ENCODE measurements at places on chromosomes 2 and 18.

- no peak for DNase-seq
Measured at GRCh38 chr2:240948905-240949790, 43.0 kb downstream of the CROCC2 start.

GRCh38 chr18:78977637-78978348 is 1.8 kb upstream of the SALL3 start:
- peak; percentile 15 for DNase-seq

DNA sequence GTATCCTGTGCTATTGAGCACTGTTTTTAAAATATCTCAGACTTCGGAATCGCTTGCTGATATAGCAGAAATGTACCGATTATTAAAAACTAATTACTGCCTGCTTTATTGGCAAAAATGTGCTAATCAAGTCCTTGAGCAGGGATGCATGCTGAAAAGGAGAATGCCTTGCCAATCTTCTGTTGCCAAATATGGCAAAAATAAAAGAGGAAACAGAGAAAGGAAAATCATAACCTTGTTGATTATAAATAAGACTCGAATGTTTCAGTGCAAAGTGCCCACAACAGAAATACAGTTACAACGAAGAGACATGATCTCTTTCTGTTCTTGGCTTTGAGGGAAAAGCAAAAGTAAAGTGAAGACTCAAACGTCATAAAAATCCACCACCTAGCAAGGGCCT is 248.5 kb downstream of the TMEM182 start:
- no peak for DNase-seq

DNA sequence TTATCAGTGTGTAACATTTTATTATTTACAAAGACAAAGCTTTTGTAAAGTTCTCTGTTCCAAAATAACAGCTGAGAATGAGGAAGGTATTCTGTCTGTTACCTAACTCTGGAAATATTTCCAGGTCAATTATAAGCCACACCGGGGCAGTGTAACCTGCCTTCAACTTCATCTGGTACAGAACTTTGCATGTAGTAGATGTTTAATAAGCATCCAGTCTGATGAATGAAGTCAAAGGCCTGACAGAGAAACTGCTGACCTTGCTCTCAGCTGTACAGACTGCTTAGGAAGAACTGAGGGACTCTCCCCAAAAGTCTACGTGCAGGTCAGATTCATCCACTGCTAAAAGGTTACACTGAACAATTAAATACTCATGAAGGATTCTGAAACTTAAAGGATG is 43.3 kb downstream of the WDFY1 start:
- DNase-seq, result no peak

DNA sequence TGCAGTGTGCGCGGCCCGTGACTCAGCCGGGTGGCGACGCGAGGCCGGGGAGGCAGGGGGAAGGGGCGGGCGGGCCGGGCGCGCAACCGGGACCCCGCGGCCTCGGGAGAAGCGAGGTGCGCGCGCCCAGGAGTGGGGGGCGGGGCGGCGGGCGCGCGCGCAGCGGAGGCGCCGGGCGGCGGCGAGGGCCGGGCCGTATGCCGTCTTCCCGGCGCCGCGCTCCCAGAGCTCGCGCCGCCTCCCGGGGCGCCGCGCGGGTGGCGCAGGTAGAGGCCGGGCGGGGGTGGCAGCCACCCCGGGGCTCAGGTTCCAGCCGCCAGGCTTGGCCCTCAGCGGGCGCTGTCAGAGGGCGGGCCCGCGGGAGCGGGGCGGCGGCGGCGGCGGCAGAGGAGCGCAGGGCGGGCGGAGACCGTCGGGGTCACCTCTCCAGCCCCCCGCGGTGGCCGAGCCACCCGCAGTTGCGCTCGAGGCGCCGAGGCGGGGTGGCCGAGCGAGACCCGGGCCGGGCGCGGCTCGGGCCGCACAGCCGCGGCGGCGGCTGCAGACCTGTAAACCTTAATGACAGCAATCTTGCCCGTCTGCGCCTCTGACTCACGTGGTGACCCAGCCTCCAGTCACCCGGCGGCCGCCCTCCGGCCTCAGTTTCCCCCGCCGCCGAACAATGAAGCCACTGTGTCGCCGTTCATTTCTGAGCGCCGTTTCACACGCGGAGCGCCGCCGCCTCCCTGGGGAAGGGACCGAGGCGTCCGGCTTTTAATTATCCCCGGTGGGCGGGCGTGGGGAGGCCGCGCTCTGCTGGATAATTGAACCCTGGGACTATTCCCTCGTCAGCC is 25.3 kb upstream of the SMAD7 start:
- peak; percentile 76 for DNase-seq

DNA sequence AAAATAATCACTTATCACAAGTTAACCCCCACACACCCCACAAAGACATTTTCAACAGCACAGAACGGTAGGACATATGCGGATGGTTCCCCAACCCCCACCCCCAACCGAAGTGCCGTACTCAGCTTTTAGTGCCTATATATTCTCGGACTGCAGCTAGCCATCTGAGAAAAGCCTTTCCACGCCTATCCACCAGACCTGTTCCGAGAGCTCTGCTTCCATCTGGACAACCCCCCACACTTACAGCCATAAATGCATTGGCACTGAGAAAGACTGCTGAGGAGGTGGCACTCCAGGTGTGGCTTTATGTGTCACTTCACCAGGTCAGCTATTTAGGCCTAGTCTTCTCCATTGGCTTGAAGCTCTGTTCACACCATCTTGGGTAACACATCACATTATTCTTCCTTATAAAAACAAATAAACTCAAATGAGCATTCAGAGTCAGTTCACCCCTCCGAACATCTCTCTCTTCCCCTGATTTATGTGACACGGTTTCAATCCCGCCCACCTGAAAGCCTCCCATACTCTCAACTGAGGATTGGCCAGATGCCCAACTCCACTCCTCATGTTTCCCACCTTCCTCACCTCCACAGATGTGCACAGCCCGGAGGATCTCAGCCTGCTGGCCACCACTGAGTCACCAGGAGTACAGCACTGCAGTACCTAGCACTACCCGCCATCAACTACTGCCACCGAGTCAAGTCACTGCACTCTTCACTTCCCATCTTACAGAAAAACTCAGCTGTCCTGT is 127.4 kb downstream of the CACNB4 start:
- DNase-seq, result no peak

GRCh38 chr2:217932803-217933616 is 69.8 kb downstream of the TNS1 start:
- DNase-seq, result no peak

DNA sequence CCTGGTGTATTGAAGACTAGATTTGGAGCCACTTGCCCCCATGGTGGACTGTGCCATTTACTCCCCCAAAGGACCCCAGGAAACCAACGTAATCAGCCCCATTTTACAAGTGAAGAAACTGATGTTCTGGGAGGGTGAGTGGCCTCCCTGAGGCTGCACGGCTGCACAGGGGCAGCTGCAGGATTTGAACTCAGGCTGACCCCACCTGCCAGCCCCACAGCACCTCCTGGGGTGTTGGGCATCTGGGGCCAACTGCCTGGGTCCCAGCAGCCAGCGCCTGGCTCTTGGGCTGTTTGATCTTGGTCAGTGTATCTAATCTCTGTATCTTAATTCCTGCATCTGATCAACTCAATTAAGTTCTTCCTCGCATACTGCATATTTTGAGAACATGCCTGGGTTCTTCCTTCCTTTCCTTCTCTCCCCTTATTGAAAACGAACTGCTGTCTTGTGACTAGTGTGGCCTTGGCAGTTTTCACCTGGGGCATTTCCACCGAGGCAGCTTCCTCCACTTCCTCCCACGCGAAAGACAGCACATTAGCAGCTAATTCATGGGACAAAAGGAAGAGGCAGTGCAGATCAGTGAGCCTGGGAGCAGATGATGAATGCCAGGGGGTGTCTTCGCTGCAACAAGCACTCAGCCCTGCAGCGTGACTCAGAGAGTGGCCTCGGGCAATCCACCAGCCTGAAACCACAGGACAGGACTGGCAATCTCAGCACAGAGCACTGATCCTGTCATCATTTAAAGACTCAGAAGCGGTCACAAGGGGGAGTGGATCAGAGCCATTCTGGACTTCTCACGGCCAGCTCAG is 184.1 kb upstream of the RAB12 start:
- no peak for DNase-seq

DNA sequence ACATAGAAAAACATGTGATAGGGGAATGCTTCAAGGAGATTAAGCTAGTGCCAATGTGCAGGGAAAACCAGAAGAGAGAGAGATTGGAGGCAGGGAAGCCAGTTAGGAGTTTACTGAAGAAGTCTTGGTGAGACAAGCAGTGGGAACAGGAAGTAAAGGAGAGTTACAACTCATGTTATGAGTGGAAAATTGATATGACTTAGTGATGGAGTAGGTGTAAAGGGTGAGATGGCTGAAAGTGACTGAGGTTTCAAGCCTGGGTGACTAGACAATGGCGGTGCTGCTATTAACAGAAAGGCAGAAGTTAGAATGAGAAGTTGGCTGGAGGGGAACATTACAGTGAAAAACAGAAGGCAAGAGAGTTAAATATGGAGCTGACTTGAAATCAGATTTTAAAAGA is 16.5 kb downstream of the DOK1 start:
- peak; percentile 70 for DNase-seq

DNA sequence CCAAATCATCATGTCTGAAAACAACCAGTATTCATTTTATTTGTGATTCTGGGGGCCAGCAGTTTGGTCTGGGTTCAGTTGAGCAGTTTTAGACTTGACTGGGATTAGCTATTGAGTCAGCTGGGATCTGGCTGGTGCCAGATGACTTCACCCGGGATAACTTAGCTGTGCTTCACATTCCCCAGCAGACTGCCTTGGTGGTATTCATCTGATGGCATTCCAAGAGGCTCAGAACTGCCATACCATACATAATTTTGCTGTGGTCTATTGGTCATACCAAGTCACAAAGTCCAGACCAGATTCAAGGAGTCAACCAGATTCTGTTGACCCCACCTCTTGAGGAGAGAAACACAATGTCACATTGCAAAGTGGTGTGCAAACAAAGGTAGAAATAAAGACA is 7.8 kb upstream of the FSHR start:
- no peak for DNase-seq

- peak; percentile 27 for DNase-seq
Measured at GRCh38 chr2:222859786-222860612, 837 bp upstream of the ACSL3 start.

GRCh38 chr2:62305421-62306176 is 109.7 kb downstream of the B3GNT2 start:
- DNase-seq, result no peak

GRCh38 chr18:25518716-25519053 is 166.7 kb upstream of the ZNF521 start:
- peak; percentile 21 for DNase-seq

DNA sequence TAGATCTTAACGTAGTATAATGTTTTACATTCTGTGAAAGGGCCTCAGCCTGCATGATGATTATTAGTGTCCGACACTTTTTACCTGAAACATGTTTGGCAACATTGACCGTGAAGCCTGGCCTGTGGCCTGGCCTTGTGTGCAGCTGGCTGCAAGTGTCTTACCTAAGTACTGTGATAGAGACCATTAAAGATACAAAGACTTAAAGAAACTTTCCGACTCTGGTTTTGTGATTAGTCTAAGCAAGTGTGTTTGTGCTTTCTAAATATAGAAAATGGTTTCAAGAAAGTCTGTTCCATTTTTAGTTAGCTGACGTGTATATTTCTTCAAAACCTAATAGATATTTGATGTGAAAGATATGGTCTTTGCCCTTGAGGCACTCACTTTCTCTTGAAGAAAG is 601.8 kb downstream of the LRP1B start:
- DNase-seq, result no peak

- peak; percentile 88 for DNase-seq
Measured at GRCh38 chr2:6826081-6826913, 39.4 kb downstream of the CMPK2 start.

GRCh38 chr2:19124135-19124534 is 234.3 kb downstream of the OSR1 start:
- no peak for DNase-seq

DNA sequence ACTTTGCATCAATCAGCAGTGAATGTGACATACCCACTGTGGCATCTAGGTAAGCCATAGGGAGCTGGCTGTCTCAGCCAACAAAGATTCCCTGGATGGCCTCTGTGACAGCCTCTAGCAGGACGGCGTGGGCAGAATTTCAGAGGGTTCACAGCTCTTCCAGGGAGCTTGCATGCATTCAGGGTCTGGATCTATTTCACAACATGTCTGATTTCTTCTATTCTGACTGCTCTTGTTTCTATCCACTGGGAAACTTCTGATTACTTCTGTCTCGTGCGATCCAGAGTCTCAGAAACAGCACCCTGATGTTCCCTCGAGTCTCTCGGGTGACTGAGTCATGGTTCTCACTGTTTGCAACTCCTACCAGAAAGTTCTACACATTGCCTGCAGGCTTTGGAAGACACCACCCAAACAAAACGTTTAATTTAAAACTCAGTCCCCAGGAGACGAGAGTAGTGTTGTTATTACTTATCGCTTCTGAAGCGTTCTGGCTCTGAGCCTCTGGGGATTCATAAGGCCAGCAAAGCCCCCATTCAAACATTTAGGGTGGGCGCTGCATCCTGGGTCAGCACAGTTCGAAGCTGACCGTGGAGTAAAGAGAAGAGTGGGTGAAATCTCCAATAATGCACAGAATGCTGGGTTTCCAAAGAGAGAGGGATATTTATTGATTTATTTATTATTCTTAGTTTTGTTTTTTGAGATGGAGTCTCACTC is 41.9 kb upstream of the ODC1 start:
- no peak for DNase-seq

DNA sequence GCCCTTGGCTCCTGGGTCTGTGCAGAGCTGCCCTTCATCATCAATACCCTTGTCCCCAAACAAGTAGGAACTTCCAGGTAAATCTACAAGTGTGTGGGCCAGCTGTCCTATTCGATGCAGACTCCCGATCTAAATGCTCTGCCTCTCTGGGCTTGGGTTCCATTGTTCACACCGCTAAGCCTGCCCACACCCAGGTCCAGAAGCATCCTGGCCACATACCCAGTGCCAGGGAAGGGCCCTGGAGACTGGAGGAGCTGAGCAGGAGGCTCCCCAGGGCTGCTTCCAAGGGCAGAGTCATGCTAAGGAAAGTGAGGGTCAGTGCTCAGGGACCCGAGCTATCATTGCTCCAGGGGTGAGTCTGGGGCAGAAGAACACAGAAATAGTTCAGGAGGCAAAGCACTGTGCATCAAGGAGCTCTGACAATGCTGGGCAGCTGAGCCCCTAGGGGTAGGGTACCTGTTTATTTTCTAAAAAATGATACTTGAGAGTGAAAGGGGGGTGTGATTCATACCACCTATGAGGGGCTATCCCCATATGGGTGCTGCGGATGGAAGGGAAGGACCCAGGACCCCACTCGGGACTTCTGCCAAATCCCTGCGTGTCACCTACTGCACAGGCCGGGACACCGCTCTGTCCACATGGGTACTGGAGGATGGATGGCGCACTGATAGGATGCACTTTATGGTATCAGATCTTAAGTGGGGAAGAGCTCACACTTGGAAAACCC is 25.8 kb upstream of the TWIST2 start:
- DNase-seq, result no peak

GRCh38 chr2:40418614-40419363 is 33.1 kb downstream of the SLC8A1 start:
- DNase-seq, result no peak

All from suppressor macrophage treated with lipopolysaccharide for 1 hour (primary cell).